ENCODE measurements at places on chromosomes 3 and 15.
A peak's percentile ranks its signal among the peaks of the same experiment; 100 is the strongest.

- DNase-seq = peak; percentile 49
Measured at GRCh38 chr3:25783661-25784512, 644 bp upstream of the NGLY1 start.

- no peak for DNase-seq
Measured at GRCh38 chr3:27643355-27643754, 78.8 kb downstream of the EOMES start.

- DNase-seq = no peak
Measured at GRCh38 chr15:92636401-92636907, 19.1 kb downstream of the FAM174B start.

DNA sequence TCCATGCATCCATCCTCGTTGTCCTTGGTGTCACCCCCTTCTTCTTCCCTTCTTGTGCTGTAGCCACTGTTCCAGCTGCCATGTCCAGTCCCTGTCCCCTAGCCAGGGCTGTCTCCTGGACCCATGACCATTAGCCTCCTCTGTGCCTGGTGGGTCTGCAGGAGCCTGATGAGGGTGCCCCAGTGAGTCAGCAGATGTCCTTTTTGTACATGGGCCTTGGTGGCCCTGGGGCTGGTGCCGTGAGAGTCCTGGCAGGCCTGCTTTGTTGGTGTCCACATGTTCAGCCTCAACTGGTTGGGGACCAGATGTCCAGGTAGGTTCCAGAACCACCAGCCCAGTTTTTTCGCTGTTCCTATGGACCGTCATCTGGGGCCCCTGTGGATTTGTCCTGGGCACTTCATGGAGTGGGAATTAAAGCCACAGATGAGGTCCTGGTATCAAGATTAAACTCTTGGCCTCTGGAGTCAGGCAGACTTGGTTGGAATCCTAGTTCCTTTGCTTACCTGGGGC is 66.1 kb downstream of the FBLN2 start:
- no peak for DNase-seq

GRCh38 chr3:119550192-119550910 is 9.1 kb downstream of the CD80 start:
- DNase-seq = no peak

DNA sequence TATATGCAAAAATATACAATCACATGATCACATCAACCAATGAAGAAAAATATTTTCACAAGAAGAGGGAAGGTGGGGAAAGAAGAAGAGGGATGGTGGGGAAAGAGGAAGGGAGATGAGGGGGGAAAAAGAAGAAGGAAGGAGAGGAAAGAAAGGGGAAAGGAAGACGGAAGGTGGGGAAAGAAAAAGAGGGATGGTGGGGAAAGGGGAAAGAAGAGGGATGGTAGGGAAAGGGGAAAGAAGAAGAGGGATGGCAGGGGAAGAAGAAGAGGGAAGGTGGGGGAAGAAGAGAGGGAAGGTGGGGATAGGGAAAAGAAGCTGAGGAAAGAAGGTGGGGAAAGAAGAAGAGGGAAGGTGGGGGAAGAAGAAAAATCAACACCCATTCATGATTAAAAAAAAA is 3.2 kb upstream of the GOLGB1 start:
- no peak for DNase-seq

DNA sequence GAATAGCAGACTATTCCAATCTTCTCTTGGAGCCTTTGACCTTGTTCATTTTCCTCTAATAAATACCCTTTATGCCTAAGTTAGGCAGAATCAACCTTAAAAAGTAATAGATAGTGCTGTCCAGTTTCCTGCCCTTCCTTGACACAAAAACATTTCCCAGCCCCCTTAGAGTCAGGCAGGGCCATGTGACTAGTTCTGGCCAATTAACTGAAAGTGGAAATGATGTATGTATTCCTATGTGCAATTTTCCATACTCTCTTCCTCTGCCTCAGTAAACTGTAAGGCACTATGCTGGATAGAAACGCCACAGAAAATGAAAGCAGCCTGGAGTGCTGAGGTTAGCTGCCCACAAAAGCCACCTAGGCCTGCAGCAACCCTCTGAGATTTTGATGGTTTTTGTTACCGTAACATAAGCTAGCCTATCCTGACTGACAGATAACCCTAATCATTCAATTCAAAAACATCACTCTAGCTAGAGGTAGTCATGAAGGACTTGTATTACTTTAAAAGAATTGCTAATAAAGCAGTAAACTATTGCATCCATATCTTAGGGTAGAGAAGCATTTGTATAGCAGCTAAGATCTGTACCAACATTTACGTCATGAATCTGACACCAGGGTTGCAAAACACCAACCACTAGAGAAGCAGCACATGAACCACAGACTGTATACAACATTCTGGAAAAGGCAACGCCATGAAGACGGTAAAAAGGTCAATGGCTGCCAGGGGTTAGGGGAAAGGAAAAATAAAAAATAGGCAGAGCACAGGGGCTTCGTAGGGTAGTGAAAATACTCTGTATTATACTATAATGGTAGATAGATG is 112.9 kb downstream of the ULK4 start:
- no peak for DNase-seq
